Renal pelvis (tissue), 12 donors: ENCODE measurements at places on chromosomes 16 and 17. TPM values are rescaled to one million over a fixed set of nuclear protein-coding genes. Genes with fewer than 3 reads are reported as not detected.
A peak's percentile ranks its signal among the peaks of the same experiment; 100 is the strongest.

- DNase-seq = no peak
Observed at GRCh38 chr17:79730769-79731483, at the start of gene ENPP7. ENPP7 (plus strand) TSS chr17:79730943; CDS start chr17:79731140, 197 bp downstream.

DNA sequence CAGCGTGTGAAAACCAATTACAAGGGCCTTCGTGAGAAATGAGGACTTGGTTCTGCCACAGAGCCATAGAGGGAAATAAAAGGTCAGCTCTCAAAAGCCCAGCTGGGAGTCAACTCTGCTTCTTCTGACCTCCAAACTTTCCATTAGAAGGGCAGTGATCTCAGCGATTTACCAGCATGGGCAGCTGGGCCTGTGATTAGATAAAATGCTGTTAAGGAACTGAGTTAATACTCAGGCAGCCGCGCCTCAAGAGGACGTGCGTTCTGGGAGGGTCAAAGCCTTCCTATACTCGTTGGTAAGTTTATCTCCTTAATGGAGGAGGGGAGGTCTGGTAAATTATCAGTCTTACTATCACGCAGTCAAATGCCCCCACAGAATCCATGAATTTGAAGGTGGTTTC is 480.2 kb upstream of the ERCC4 start:
- DNase-seq = no peak

- DNase-seq = no peak
Observed at GRCh38 chr17:78493853-78494695, 83.1 kb downstream of the DNAH17 start.

DNA sequence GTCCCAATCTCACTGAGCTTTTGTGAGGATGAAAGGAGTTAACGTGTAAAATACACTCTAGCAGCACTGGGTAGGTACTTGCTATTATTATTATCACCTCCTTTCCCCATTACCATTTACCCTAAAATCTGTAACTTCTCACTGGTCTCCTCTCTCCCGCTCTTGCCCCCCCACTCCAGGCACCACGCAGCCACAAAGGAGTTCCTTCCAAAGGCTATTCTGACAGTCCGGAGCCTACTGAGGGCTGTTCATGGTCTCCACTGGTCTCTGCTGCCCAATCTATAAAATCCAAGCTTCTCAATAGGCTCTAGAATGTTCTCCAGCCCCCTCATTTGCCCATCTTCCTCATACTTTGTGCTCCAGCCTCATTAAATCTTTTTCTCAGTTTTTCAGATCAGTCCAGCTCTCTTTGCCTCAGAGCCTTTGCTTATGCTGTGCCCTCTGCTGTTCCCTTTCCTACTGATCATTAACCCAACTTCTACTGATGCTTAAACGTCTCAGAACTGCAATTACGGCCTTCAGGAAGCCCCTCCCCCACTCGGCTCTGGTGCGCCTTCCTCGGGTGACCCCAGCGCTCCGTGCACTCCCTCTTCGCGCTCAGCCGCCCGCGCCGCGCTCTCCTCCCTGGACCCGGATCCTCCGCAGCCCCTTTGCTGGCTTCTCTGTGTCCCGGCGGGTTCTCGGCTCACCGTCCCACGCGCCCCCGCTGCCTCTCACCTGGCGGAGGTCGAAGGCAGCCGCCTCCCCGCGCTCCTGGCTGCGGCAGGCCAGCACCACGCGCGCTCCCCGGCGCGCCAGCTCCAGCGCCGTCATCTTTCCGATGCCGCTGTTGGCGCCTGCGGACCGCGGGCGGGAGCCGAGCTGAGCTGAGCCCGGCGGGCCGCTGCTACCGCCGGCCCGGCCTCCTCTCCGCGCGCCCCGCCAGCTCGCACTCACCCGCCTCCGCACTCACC is 737 bp downstream of the DHRS13 start:
- DNase-seq = peak; percentile 63

Gene NUBP1
- polyA plus RNA-seq = 37.2 TPM

Gene HOXB2
- 58.4 TPM for polyA plus RNA-seq
